ENCODE measurements at places on chromosomes 1 and 21.

- no peaks in the 10 kb centered on the region for H3K36me3 ChIP-seq
- peak overlapping the region; percentile 49 for H3K4me3 ChIP-seq
- H3K4me1 ChIP-seq = peaks cover 16% of the 10 kb centered on the region
These were observed 40.6 kb upstream of the CLIC4 start for GRCh38 chr1:24704411-24705259.

DNA sequence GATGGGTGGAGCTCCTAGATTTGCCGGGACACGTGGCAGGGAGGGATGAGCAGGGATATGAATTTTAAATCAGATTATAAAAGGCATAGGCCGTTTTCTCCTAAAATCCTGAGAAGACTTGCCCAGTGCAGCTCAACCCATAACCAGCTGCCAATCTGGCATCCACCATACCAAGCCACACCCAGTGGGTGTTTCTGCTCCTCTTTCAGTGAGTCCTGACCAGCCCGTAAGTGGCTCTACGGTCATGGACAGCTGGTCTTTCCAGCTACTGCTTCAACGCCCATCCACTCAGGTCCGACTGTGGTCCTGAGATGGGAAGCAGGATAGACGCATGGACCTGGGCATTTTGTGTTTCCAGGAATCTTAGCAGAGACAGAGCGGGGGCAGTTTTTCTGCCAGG lies 107.2 kb downstream of the LAMC2 start:
- DNase-seq = no peak
- H3K4me3 ChIP-seq = no peak overlapping the region

DNA sequence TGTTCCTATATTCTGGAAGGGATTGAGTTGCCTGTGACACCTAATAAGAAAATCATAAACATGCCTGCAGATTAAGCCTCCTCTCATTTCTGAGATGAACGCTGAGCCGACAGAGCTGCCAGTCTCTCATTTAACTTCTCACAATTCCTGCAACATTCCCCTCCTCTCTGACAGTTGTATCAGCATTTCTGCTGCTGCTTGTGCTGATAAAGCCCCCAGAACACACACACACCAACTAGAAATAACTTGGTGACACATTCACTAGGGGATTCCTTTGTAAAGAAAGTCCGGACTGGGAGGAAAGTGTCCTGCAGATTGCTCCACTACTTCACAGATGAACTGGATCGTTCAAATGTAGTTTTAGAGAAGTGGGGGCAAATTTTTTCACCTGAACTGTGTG lies 437.3 kb downstream of the PLA2G4A start:
- no peaks in the 10 kb centered on the region for H3K36me3 ChIP-seq
- no peak overlapping the region for H3K4me3 ChIP-seq
- no peaks in the 10 kb centered on the region for H3K27me3 ChIP-seq
- no peak for DNase-seq

DNA sequence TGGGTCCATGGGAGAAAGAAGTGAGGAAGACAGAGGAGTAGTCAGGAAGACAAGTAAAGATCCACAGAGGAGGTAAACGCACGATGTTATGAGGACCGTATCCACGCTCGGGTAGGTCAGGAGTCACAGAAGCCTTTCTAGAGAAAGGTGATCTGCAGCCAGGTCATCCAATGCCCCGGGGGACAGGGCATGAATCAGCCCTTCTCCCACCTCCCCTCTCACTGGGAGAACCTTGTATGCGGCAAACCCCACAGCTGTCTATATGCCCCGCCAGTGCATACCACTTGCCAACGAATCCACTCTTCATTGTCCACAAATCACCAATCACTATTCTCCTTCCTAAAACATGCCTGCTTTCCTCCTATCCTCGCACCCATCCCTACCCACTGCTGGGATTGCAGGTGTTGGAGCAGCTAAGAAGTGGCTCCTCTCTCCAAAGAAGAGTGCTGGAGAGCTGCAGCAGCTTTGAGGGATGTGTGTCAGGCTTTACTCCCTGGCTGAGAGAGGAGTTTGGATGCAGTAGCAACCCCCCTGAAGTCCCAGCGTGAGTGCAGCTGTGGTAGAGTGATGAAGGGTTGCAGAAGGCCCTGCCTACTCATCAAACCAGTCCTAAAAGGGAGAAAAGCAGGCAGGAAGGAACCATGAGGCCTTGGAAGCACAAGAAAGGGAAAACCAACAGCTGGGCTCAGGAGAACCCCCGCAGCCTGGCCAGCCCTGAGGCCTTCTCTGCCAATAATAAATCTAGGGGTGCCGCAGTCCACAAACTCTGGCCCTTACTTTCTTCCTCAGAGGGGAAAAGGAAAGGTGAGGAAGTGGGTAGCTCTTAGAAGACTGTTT lies 102.2 kb upstream of the GADD45A start:
- no peaks in the 10 kb centered on the region for H3K36me3 ChIP-seq
- no peak overlapping the region for H3K4me3 ChIP-seq
- no peak for DNase-seq
- no peak overlapping the region for H3K27ac ChIP-seq

- peaks cover 57% of the 10 kb centered on the region for H3K4me1 ChIP-seq
- peak overlapping the region; percentile 97 for H3K27ac ChIP-seq
- H3K4me3 ChIP-seq = peak overlapping the region; percentile 99
- no peak for DNase-seq
These were observed 1.9 kb downstream of the WDR26 start for GRCh38 chr1:224432672-224433040.

GRCh38 chr1:198162091-198162767 lies 5.4 kb downstream of the NEK7 start:
- DNase-seq = no peak
- peaks cover 15% of the 10 kb centered on the region for H3K36me3 ChIP-seq
- no peaks in the 10 kb centered on the region for H3K27me3 ChIP-seq
- H3K4me3 ChIP-seq = peak overlapping the region; percentile 59
- H3K4me1 ChIP-seq = peaks cover 56% of the 10 kb centered on the region

- H3K4me1 ChIP-seq = peaks cover 5% of the 10 kb centered on the region
- DNase-seq = no peak
- H3K27me3 ChIP-seq = peaks cover 34% of the 10 kb centered on the region
- H3K4me3 ChIP-seq = no peak overlapping the region
These were observed 78.4 kb downstream of the CASZ1 start for GRCh38 chr1:10718083-10718415.

- peaks cover 71% of the 10 kb centered on the region for H3K36me3 ChIP-seq
- no peaks in the 10 kb centered on the region for H3K27me3 ChIP-seq
- H3K4me3 ChIP-seq = no peak overlapping the region
- DNase-seq = no peak
- peaks cover 4% of the 10 kb centered on the region for H3K4me1 ChIP-seq
- peak overlapping the region; percentile 77 for H3K27ac ChIP-seq
These were observed 56.1 kb upstream of the SDC3 start for GRCh38 chr1:30964706-30965105.

DNA sequence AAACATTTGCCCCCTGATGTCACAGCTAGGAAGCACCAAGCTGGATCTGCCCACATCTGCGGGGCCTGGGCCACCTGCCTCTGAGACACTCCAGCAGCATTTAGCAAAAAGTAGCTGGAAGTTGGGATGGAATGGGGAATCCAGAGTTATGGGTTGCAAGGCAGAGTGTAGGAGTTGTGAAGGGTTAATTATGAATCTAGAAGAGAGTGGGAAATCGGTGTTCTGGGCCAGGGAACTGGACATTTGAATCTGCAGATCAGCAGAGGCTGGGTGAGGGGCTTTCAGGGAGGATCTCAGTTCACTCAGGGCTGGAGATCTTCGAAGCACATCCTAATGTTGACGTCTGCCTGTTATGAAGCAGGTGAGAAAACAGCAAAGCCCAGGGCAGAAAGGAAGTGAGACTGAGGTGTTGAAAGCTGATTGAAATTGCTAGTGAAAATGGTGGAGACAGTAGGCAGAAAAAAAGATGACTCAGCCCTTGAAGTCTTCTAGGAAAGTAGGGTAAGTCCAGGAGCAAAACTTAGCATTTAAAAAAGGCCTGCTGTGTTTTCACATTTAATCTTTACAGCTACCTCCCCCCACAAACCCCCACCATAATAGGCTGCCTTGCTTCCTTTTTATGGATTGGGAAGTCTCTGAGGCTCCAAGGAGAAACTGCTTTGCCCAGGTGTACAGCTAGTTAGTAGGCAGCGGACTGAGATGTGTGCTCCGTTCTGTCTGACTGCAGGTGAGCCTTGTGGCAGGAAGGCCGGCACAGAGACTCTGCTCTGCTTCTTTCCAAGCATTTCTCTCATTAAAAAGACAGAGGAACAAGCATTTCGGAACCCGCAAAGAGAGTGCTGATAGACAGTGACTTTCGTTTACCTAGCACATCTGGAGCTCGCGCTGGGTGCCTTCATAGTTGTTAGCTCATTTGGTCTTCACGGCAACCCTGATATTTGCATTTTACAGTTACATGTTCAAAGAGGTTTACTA lies 7.2 kb downstream of the VANGL1 start:
- H3K36me3 ChIP-seq = no peaks in the 10 kb centered on the region
- H3K4me3 ChIP-seq = no peak overlapping the region
- no peaks in the 10 kb centered on the region for H3K4me1 ChIP-seq
- no peak overlapping the region for H3K27ac ChIP-seq
- H3K27me3 ChIP-seq = no peaks in the 10 kb centered on the region

- H3K27ac ChIP-seq = peak overlapping the region; percentile 91
- peaks cover 79% of the 10 kb centered on the region for H3K36me3 ChIP-seq
- DNase-seq = no peak
- peak overlapping the region; percentile 42 for H3K4me3 ChIP-seq
- peaks cover 26% of the 10 kb centered on the region for H3K27me3 ChIP-seq
These were observed 6.8 kb downstream of the GPR137B start for GRCh38 chr1:236149003-236149595.

- no peak for DNase-seq
- no peaks in the 10 kb centered on the region for H3K27me3 ChIP-seq
- H3K4me1 ChIP-seq = no peaks in the 10 kb centered on the region
- H3K27ac ChIP-seq = no peak overlapping the region
These were observed 55.3 kb downstream of the C8B start for GRCh38 chr1:56910441-56910985.

DNA sequence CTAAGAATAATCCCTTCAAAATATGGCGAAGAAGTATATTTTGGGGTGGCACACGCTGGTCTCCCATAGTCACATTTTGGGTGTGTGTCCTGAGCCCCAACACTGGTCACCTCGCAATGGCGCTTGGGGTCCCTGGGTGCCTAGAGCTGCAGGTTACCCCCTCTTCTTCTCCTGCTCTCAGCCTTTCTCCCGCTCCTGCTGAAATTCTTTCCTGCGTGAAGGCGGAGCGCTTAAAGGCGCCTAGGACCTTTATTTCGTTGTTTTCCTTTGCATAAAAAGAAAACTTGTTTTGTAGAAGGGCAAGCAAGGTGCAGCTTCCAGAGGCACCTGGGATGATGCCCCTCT lies 339 bp upstream of the PIK3CD start:
- DNase-seq = no peak
- H3K4me1 ChIP-seq = peaks cover 36% of the 10 kb centered on the region
- H3K36me3 ChIP-seq = peaks cover 22% of the 10 kb centered on the region
- H3K27ac ChIP-seq = peak overlapping the region; percentile 92
- peak overlapping the region; percentile 97 for H3K4me3 ChIP-seq

GRCh38 chr1:181647314-181648035 lies 164.2 kb downstream of the CACNA1E start:
- H3K4me1 ChIP-seq = no peaks in the 10 kb centered on the region
- no peak overlapping the region for H3K4me3 ChIP-seq
- DNase-seq = no peak
- peaks cover 24% of the 10 kb centered on the region for H3K27me3 ChIP-seq
- no peaks in the 10 kb centered on the region for H3K36me3 ChIP-seq

GRCh38 chr1:159594625-159595405 lies 7.2 kb downstream of the APCS start:
- no peaks in the 10 kb centered on the region for H3K36me3 ChIP-seq
- no peak overlapping the region for H3K4me3 ChIP-seq
- no peaks in the 10 kb centered on the region for H3K4me1 ChIP-seq
- H3K27me3 ChIP-seq = peaks cover 22% of the 10 kb centered on the region
- no peak overlapping the region for H3K27ac ChIP-seq

DNA sequence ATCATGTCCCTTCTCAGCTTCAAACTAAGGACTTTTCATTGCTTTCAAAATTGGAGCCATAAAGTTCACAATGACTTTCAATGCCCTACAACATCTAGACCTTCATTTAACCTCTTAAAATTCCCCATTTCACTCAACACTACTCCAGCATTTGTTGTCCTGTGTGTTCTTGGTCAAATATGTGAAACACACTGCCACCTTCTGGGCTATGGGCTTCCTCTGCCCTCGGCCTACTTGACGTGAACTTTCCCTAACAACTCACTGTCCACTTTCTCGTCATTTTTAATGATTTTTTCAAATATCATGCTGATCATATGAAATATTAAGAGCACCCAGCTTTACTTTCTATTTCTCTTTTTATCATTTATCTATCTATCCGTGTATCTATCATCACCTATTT lies 2018.4 kb downstream of the NCAM2 start:
- no peaks in the 10 kb centered on the region for H3K36me3 ChIP-seq
- no peaks in the 10 kb centered on the region for H3K4me1 ChIP-seq
- H3K4me3 ChIP-seq = no peak overlapping the region
- DNase-seq = no peak

DNA sequence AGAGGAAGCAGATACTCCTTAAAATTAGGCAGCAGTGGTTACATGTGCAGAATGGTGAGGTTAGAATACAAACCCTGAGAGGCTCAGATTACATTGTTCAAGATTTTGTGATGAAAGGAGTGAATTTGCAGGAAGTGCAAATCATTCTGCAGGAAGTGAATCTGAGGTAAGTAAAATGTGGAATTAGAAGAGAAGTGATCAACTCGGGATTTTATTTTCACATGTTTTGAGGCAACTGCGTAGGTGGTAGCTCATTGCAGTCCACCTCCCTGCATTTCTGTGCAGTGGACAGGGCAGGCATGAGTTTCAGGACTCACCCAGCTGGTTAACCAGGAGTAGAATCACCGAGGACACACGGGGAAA lies 2.1 kb upstream of the PLA2G2C start:
- H3K4me3 ChIP-seq = no peak overlapping the region
- DNase-seq = no peak
- H3K27ac ChIP-seq = no peak overlapping the region
- peaks cover 51% of the 10 kb centered on the region for H3K27me3 ChIP-seq
- H3K4me1 ChIP-seq = peaks cover 15% of the 10 kb centered on the region

DNA sequence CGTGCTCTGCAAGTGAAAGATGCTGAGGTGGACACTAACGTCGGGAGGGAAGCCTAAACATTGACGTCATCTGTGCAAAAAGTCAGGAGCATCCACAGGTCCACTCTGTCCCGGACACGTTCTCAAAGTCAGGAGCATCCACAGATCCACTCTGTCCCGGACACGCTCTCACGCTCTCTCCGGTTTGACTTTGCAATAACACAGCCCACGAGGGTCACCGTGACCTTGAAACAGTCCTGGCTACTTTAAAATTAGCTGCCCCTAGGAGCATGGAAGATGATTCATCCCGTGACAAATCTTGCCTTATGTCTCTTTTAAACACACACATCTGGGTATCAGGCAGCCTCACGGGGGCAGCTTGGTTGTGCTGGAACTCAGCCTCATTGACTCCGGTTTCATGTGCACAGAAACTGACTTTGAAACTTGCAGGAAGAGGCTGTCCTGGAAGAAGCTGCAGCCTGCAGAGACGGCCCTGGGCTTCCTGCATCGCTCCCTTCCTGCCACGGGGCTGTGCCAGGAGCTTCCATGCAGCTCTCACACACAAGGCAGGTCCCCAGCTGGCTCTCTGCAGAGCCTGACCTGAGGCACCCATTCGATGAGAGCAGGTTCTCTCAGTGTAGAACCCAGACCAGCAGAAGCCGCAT lies 18.1 kb upstream of the COL18A1 start:
- no peaks in the 10 kb centered on the region for H3K4me1 ChIP-seq
- H3K36me3 ChIP-seq = peaks cover 4% of the 10 kb centered on the region
- DNase-seq = no peak
- H3K4me3 ChIP-seq = no peak overlapping the region
- no peak overlapping the region for H3K27ac ChIP-seq
- peaks cover 46% of the 10 kb centered on the region for H3K27me3 ChIP-seq

GRCh38 chr21:34802180-34802899 lies 133.5 kb downstream of the CLIC6 start:
- H3K27me3 ChIP-seq = no peaks in the 10 kb centered on the region
- no peak for DNase-seq
- H3K27ac ChIP-seq = no peak overlapping the region
- no peak overlapping the region for H3K4me3 ChIP-seq
- peaks cover 50% of the 10 kb centered on the region for H3K36me3 ChIP-seq
- H3K4me1 ChIP-seq = peaks cover 44% of the 10 kb centered on the region
